ENCODE measurements at places on chromosomes 4 and X. TPM values are rescaled to one million over a fixed set of nuclear protein-coding genes. Genes with fewer than 3 reads are reported as not detected.

The IL15 gene
- 0.78 TPM for total RNA-seq

- DNase-seq: no peak
Observed at GRCh38 chr4:17797808-17798207, 12.7 kb downstream of the DCAF16 start.

- no peak for DNase-seq
Observed at GRCh38 chrX:47587091-47587891, 5.1 kb downstream of the TIMP1 start.

DNA sequence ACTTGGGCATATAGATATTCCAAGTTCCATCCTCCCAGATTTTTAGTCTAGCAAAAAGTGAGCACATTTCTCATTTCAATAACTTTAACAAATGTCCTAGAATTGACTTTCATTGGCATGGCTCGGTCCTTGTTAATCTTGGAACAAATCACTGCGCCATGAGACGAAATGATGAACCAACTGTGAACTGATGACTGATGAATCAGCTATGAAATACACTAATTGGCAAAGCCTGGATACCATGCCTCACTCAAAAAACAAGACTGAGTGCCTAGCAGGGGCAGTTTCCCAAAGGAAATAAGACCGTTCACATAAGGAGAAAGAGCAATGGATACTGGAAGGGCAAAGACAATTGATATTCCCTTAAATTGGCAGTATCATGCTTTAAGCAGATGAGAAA is 248.6 kb upstream of the VEGFC start:
- DNase-seq: no peak

- DNase-seq: no peak
Observed at GRCh38 chr4:124596816-124597215, 115.7 kb downstream of the ANKRD50 start.

DNA sequence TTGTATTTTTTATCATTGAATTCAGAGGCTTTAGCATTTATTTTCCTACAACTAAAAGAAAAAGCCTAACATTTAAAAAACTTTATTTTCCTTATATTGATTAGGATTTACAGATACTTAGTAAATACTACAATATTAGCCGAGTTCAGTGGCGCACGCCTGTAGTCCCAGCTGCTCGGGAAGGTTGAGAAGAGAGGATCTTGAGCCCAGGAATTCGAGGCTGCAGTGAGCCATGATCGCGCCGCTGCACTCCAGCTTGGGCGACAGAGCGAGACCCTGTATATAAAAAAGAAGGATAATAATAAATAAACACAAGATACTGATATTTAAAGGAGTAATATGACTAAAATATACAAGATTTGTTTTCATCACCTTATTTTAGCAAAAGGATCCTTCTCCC is 681 bp upstream of the UPF3B start:
- no peak for DNase-seq

- no peak for DNase-seq
Observed at GRCh38 chr4:186807808-186808629, 84.4 kb upstream of the FAT1 start.

DNA sequence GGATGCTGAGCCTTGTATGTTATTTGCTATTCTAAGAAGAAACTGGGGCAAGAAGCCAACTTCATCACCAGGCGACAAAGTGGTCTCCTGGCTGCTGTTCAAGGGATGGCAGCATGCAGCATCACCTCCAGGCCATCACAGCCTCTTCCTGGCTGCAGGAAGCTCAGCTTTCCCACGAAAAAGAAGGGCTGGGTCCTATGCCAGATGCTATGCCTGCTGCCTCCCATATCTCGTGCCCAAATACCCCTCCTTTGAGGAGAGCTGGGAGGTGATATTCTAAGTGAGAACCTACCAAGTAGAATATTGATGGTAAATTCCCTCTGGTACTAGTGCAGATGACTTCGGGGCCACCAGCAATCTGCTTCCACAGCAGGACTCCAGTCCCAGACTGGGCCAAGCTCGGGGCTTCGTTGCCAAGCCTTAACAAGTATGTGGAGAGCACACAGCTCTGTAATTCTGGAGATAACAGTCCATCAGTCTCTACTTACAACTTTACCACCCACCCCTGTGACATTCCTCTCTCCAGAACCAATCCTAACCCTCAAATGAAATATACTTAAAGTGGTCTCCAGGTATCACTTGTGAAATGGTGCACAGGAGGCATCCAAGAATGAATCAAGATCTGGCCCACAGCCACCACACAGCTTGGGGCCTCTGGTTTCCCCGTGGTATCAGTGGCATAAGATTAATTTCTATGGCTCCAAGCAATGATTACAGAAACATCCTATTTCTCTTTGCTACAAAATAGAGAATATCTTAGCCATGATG is 149.3 kb downstream of the PALLD start:
- DNase-seq: no peak

Measured in foreskin keratinocyte (primary cell).